ENCODE measurements at places on chromosomes 16 and 17.

- DNase-seq = no peak
Observed at GRCh38 chr16:73015612-73016487, 32.1 kb downstream of the ZFHX3 start.

DNA sequence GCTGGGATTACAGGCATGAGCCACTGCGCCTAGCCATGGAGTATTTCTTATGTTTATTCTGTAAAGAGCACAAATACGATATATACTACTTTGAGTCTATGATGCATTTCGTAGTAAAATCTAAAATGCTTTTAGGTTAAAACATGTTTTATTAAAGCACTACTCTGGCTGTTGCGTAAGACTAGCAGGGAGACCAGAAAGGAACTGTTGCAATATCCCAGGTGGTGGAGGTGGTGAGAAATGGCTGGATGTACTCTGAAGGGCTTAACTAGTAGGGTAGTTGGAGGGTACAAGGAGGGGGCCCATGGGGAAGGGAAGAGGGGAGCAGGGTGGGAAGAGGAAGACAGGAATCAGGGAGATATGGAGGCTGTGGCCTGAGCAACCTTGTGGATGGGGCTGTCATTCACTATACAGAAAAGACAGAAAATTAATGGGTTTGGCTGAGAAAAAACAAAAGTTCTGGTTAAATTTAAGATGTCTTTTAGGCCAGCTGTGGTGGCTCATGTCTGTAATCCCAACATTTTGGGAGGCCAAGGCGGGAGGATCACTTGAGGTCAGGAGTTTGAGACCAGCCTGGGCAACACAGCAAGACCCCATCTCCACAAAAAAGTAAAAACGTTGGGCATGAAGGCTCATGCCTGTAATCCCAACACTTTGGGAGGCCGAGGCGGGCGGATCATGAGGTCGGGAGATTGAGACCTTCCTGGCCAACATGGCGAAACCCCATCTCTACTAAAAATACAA lies 35.8 kb downstream of the ST3GAL2 start:
- DNase-seq = no peak

- peak; percentile 25 for DNase-seq
Observed at GRCh38 chr16:69563605-69564580, 1.9 kb upstream of the NFAT5 start.

GRCh38 chr17:32771396-32771795 lies 105.5 kb downstream of the MYO1D start:
- DNase-seq = no peak

DNA sequence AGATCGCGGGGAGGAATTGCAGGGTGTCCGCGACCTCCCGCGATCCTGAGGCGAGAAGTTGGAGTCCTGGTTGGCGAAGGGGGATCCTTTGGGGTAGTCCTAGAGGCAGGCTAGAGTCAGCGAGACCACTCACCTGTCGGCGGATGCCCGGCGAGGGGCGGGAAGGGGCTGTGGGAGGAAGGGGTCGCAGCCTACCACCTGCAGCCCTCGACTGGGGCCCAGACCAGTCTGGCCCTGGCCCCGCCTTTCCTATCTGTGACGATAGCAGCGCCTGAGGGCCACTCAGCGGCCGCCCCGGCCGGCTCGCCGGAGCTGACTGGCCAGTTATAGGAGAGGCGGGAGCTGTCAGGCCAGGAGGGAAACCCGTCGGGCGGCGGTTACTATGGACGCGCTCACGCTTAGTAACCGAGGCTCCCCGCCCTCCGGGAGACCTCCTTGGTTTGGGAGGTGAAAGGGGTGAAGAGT lies at the start of gene TEKT3:
Gene TEKT3, minus strand, starts transcription at position 213 of the 465 bp plus-strand sequence. CDS start 10,012 bp downstream, outside the sequence.
- no peak for DNase-seq

GRCh38 chr17:48456589-48456988 lies 26.6 kb upstream of the SKAP1 start:
- DNase-seq = no peak

DNA sequence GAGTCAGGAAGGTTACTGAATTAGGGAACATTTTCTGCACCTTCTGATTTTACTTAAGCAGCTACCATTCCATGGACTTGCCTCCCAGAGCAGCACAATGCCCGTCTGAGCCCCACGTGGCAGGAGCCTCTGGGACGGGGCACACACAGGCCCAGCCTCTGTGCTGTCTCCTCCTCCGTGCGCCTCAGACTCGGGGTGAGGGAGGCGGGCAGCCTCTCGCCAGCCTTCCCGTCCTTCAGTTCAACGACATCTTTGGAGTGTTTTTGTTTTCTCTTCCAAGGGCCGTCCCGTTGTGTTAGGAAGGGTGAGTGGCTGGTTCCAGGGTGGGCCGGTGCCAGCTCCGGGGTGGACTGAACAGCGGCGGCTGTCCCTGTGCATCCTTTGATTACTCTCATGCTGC lies 31.8 kb downstream of the NDEL1 start:
- no peak for DNase-seq

- no peak for DNase-seq
Observed at GRCh38 chr16:89458551-89458950, 31.8 kb downstream of the ANKRD11 start.

DNA sequence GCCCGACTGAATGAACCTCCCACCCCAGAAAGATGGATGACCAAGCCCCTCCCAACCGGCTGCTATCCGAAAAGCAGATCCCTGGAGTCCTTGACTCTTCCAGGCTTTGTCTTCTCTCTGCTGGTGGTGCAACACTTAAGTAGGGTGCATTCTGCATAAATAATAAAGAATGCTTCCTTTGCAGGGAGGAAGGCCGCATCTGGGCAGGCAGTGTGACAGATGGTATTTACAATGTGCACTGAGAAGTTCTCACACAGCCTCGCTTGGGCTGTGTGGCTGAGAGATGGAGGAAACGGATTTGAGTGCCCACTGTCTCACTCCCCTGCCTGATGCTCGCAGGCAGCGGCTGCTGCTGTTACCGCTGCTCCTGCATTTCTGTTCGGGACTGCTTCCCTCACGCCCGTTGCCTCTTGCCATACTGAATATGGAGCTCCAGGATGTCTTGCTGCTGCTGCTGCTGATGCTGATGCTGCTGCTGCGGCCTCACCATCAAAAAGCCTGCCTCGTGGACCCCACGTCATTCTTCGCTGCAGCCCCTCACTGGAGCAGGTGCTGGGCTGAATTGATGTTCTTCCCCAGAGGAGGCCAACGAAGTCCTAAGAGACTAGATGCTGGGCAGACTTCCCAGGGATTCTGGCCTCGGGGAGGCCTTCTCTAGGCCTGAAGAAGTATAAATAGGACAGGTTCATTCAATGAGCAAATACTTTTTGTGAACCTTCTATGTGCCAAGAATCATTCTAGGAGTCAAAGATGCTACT lies 7.1 kb upstream of the RHBDL3 start:
- DNase-seq = no peak

DNA sequence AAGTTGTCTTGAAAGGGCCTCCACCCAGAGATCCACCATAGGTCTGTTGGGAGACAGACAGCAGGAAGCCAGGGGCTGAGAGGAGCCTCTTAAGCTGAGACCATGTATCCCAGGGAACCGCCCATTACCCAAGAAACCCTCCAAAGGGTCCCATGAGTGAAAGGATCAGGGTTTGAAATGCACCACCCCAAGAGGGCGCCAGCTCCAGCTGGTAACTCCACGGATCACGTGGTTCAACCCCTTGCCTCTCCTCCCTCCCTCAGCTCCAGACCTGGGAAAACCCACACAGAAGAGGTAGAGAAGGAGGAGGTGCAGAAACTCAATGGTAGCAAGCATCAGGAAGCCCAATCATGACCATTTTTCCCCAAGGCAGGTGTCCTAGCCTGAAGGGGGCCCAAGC lies 148.7 kb downstream of the AIPL1 start:
- DNase-seq = no peak

DNA sequence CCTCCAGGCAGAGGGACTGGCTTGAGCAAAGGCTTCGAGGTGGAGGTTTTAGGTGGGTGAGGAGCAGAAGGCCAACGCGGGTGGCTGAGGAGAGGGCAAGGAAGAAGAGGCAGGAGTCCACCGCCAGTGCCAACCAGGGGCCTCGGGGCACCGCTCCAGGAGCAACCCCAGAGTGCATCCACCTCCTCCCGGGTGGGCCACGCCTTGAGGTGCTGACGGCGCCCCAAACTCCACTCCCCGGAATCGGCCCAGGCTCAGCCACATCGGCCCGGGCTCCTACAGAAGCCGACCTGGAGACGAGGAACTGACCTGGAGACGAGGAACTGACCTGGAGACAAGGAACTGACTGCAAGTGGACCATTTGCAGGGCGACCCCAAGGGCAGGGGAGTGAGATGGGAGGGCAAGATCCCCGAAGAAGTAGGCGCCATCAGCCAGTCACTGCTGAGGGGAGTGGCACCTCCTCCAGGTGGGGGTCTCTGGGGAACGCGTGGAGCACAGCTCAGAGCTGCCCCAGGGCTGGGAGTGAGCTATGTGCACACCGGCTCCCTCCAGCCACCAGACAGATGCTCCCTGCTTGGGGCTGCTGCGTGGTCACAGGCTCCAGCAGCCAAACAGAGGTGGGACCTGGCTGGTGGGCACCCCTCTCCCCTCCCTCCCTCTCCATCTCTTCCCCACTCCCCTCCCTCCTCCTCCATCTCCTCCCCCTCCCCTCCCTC lies 29.2 kb upstream of the CBFA2T3 start:
- no peak for DNase-seq

- DNase-seq = no peak
Observed at GRCh38 chr17:60627124-60627523, 27.1 kb downstream of the PPM1D start.

DNA sequence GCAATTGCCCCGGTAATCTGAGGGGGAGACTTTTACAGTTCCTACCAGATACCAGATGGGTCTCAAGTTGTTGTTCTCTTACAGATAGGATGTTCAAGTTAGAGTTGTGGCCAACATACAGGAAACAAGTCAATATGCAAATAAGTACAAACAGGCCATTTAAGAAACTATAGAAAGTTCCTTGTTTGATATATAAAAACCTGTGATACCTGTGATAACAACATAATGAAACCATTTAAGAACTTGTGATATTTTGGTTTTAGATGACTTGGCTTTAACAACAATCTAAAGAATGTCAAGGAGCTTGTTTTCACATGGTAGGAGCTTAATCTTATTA lies 16.8 kb downstream of the CDR2 start:
- DNase-seq = no peak

GRCh38 chr16:140175-140857 lies 1.8 kb upstream of the NPRL3 start:
- DNase-seq = no peak

DNA sequence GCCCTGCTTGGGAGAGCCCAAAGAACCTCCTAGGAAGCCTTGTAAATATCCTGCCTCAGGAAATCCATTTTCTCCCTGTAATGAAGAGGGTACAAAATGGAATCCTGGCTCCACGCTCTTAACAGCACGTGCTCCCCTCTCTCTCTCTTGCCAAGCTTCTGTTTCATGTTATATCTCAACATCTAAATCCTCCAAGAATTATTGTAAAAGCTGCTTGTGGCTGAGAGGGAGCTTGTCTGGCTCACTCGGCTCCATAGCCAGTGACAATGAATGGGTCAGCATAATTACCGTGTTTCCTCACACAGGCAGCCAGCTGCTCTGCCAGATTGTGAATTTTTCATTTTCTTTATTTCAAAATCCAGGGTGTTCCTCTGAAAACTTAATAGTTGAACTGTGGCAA lies 317.8 kb downstream of the RBFOX1 start:
- DNase-seq = no peak

DNA sequence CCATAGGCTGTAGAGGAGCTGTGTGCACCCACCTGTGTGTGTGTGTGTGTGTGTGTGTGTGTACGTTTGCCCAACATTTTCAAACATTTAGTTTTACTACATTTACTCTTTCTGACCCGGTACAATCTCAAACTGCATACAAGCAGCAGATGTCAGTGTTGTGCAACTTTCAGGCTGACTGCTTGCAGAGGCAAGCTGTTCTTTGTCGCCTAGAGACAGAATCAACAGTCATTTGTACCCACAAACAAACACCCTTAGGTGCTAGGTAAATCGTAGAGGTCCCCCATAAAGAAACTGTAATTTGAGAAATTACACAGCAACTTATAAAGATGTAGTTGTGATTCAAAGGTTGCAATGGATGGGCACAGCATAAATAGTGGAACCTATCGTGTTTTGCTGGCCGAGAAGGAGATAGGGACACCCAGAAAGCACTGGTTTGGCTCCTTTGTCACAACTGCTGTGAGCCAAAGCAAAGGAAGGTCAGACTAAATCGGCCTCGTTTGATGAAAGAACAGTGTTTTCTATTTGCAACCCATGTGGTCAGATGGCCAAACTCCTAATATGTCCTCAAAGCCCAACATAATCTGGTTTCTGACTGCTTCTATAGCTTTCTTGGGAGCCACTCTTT lies 478.4 kb downstream of the TOX3 start:
- DNase-seq = no peak

- DNase-seq = no peak
Observed at GRCh38 chr17:82105882-82106687, 8.0 kb upstream of the FASN start.

- no peak for DNase-seq
Observed at GRCh38 chr17:31412511-31412910, 21.0 kb downstream of the RAB11FIP4 start.

DNA sequence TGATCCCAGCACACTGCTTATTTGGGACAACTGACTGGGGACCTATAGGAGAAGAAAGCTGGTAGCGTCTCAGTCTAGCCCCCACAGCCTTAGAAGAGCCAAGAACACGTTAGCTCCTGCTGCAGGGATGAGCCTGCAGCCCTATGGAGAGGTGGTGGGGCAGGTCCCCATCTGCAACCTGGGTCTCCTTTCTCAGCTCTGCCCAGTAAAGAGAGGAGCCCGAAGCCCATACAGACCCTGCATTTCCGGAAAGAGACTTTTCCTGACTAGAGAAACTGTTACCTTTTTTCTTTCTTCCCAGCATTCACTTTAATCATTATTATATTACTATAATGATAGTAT lies 788 bp downstream of the METTL22 start:
- no peak for DNase-seq

GRCh38 chr17:58409432-58409831 lies 7.9 kb downstream of the RNF43 start:
- no peak for DNase-seq

- DNase-seq = no peak
Observed at GRCh38 chr17:72554508-72554907, 433.7 kb downstream of the SOX9 start.

- no peak for DNase-seq
Observed at GRCh38 chr16:12132290-12132689, 155.8 kb downstream of the SNX29 start.

DNA sequence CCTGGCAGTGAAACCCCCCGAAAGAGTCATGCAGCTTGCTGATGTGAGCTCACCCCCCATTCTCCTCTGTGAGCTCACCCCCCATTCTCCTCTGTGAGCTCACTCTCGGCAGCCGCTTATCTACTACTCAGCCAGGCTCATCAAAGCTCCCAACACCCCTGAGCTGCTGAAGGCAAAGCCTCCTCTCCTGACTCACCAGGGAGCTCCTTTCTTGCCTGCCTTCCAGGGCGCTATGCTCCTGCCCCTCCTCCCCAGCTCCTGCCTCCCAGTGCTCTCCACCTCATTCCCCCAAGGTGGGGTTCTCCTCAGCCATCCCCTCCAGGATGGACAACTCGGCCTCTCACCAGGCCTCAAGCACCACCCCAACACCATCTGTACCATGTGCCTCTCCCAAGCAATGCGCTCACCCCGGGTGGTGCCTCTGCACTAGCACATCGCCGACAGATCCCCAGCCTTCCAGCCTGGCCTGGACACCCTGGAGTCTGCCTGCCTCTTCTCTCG lies 27.7 kb upstream of the FAAP100 start:
- DNase-seq = no peak

- no peak for DNase-seq
Observed at GRCh38 chr17:752620-753219, 656 bp upstream of the GEMIN4 start.
